ENCODE measurements at places on chromosomes 4 and X.

DNA sequence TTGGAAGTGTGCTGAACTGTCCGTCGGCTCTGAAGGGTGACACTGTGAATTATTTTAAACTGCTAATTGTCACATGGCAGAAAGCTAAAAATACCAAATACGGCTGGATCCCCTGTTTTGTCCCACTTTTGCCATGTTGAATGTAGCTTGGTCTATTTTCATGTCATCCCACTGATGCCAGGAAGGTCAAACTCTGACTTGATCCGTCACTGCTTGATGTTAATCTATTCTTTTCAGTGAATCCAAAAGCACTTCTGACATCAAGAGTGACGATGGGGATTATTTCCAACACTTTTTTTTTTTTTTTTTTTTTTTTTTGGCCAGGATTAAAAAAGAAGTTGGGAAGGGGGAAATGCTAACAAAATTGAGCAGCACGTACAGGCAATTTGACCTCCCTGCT lies 734.6 kb upstream of the TENM3 start:
- no peak for DNase-seq

- no peak for DNase-seq
Measured at GRCh38 chr4:102730968-102731533, 29.7 kb downstream of the MANBA start.

DNA sequence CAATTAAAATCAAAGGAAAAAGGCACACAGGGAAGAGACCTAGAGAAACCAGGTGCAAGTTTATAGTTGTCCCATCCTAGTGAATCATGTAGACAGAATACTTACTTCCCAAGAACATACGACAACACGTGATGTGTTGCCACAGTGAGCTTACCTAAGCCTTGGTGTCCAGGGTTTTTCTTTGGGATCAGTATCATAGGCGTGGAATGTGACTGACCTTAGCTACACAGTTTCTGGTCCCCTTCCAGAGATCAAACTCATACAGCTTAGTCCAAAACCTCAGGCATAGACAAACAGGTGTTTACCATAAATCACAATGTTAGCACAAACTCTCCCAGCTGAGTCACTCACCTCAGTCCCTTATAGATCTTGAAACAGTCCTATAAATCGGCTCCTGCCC lies 17.7 kb downstream of the SLC25A31 start:
- DNase-seq, result no peak

DNA sequence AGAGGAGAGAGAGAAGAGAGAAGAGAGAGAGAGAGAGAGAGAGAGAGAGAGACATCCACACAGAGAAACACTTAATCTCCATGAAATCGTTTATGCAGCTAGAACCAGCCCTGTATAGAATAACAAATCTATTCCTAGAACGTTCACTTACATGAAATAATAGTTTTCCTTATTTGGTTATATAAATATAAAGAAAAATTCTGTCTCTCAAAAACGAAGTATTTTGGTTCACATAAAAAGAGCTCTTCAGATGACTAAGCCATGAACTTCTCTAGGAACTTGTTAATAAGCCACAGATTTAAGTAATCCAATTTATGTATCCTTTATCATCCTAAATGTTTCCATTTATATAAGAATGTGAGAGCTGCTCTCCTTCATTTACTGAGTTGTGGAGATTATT lies 1315.1 kb upstream of the PCDH7 start:
- DNase-seq, result no peak

DNA sequence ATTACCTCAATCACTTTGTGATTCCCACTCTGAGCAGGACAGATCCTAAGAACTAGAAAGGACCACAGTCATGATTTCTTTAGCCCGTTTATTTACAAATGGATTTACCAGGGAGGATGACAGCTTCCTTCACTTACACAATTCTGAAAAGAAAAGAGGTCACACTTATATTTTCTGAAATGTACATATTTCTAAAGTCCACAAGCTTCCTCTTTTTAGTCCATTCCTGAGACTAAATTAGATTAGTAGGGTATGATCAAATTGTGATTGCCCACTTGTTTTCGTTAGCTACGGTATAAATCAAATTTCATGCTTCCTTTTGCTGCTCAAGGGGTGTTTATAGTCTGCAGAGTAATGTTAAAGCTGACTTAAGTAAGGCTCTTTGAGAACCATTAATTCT lies 7.6 kb upstream of the AMELX start:
- no peak for DNase-seq

DNA sequence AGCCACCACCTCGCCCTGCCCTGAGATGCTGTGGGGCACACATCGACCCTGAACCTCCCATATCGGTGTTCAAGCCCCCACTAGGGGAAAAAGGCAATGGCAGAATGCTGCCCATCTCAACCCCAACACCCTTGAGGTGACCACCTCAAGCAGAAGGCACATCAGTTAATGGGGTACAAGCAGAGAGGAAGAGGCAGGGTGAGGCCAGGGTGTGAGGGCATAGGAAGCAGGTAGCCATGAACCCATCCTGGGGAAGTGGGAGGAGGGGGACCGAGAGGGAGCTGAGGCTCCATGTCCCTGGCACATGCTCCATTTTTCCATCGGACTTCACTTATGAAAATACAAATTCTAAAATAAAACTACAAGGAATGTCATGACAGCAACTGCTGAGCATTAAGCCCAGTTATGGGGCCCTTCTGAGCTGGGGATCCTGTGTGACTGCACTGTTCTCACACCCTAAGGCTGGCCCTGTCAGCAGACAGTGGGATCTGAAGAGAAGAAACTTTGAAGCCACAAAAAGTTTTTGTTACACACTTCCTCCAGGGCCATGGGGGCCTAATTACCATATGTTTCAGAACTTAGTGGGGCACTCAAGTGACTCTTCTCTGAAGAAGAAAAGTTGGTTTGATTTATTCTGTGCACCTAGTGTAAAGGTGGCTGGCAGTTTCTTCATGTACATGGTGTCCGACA lies 68.2 kb upstream of the FAM241A start:
- DNase-seq, result no peak

- DNase-seq, result no peak
Measured at GRCh38 chr4:101651778-101652177, 138.8 kb upstream of the BANK1 start.

DNA sequence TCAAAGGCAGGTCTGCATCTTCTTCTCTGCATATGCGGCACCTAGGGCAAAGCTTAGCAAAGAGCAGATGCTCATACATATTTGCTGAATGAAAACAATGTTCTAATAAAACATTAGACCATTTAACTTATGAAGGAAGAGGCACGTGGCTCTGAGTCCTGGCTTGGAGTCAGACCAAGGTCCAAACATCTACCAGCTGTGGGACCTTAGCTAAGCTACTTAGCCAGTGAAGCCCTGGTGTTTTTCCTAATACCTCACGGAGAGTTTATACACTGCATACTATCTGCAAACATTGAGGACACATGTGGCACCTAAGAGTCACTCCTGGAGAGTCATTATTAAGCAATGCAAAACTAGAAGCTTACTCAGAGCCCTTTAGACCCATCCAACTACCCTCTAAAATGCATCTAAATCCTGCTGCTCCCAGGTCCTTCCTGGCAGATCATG lies 9.0 kb downstream of the PDGFC start:
- DNase-seq, result no peak

Data from amniotic stem cell (primary cell).